ENCODE measurements at places on chromosomes 11 and 22.

DNA sequence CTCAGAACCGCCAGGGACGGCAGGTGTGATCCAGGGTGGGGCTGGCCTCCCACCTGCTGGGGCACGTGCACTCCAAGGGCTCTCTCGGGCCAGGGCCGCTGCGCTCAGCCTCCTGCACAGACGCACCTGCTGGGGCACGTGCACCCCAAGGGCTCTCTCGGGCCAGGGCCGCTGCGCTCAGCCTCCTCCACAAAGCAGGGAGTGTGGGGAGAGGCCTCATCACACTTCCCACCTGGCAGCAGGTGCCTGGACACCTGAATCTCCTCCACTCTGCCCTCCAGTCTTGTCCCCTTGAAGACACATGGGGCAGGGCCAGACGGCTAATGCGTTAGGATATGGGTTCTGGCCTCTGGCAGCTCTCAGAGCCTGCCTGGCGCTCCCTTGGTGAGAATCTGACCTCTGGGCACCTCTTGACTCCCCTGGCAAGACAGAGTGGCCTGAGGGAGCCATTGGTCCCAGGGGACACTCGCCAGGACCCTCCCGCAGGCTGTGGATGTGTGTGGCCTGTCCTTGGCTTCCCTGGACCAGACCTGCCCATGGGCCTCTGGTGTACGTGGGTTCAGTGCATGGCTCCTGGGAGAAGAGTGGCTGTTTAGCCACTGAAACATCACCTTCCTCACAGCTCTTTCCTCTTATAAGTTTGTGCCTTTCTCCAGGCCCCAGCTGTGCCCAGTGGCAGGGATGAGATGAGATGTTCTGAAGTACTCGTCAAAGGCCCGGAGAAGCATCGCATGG is 73.5 kb downstream of the BRD1 start:
- DNase-seq = peak; percentile 23

DNA sequence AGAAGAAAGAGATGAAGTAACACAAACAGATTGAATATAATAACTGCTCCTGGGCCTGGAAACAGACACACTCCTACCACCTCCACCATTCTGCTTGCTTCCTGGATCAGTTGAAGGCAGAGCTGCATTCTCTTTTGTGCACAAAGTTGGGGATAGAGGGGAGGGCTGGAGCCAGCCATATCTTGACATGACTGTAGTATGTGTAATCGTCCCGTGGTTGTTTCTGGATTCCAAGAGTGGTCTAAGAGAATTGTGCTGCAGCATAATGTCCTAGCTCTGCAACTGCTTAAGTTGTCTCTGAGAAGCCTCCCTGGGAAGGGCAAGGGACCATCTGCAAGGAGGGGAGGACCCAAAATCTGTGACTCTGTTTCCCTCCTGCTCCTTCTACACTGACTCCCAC is 3.2 kb downstream of the CRY2 start:
- DNase-seq = no peak

GRCh38 chr22:44000123-44000522 is 24.0 kb upstream of the PARVB start:
- DNase-seq = no peak

DNA sequence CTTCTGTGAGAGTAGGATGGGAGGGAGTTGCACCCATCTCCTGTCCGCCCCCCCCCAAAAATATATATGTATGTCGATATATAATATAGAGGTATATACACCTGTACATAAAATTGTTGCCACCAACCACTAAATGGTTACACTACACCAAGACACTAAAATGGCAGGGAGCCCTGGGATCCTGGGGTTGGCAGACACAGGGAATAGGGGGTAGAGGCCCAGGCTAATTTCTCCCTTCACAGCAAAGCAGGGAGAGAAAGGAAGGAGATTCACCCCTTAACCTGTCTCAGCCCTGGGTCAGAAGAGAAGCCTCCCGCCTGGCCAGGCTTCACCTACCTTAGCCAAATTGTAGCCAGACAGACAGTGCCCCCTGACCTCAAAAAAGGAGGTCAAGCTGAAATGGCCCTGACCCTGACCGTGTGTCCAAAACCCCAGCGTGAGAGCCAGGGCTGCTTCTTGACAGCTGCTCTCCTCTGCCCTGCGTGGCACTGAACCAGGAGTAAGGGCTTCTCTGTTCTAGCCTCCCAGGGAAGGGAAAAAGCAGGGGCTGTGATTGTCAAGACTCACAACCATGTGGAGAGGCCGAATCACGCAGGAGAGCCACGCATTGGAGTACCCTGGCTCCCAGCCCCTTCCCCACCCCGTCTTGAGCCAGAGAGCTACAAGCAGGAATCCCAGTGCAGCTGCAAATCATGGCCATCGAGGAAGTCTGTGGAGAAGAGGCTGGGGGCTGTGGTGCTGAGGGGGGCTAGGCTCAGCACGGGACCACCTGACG is 40.5 kb downstream of the SGSM3 start:
- DNase-seq = no peak

GRCh38 chr11:33325451-33325850 is 68.3 kb downstream of the HIPK3 start:
- DNase-seq = no peak

DNA sequence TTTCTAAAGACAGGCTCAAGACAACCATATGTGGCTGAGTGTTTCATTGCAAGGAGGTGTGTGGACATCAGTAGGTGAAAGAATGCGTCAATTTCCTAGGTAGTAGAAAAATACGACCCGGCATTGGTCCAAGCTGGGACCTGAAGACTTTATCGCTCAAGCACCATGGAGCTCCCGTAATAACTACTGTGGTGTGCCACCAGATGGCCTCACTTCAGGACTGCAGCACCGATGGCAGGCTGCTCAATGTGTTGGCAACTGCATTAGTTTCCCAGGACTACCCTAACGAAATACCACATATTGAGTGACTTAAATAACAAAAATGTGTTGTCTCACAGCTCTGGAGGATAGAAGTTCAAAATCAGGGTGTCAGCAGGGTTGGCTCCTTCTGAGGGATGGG is 72.4 kb upstream of the FAT3 start:
- no peak for DNase-seq

- DNase-seq = no peak
Observed at GRCh38 chr11:27387362-27387761, 24.3 kb upstream of the CCDC34 start.

DNA sequence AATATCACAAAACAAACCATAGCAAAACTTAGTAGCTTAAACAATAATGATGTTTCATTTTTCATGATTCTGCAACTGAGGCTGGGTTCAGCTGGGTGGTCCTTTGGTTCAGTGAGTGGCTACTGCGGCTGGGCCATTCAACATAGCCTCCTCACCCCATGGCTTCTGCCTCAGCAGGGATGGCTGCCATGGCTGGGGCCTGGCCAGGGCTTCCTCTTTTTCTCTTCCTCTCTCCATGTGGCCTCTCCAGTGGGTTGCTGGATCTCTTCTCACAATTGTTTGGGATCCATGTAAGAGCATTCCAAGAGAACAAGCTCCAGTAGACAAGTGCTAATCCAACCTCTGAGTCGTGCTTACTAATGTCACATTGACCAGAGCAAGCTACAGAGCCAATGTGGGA is 248.6 kb upstream of the PLET1 start:
- DNase-seq = no peak

GRCh38 chr22:43882122-43882767 is 9.6 kb downstream of the PNPLA5 start:
- DNase-seq = no peak

GRCh38 chr11:66139817-66140404 is 69.8 kb downstream of the PACS1 start:
- no peak for DNase-seq

GRCh38 chr22:22731374-22731676 is 86.9 kb downstream of the GGTLC2 start:
- no peak for DNase-seq

GRCh38 chr11:105192115-105192514 is 52.5 kb upstream of the CARD18 start:
- no peak for DNase-seq

DNA sequence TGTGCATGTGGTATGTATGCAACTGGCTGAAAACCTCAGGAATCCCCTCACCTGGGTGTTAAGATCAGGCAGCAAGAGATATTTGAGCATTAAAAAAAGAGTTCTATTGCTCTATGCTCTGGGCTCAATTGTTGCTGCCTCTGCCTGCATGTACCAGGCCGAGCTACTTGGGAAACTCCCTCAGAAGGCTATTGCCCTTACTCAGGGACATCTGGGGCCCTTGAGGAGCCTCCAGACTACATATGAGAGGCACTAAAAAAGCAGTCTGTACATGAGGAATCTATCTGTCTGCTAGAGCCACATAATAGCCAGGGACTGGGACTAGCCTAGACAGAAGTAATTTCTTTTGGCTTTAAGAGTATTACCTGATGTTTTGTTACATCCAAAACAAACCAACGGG is 120.1 kb downstream of the SWAP70 start:
- no peak for DNase-seq

DNA sequence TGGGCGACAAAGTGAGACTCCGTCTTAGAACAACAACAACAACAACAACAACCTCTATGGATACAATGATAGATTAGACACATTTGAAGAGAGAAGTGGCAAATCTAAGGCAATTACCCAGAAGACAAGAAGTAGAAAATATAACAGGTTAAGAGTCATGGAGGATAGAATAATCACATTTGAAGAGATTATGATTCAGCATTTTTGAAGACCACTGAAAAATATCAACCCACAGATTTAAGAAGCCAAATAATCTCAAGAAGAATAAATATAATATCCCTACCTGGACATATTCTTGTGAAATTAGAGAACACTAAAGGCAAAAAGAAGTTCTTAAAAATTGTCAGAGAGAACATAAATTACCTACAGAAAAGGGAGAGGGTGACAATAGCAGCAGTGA is 7.9 kb downstream of the LDHC start:
- DNase-seq = no peak

GRCh38 chr11:13908535-13908934 is 54.0 kb upstream of the SPON1 start:
- no peak for DNase-seq
